Left renal pelvis (tissue), 4 donors: ENCODE measurements at places on chromosomes 1 and 21.

DNA sequence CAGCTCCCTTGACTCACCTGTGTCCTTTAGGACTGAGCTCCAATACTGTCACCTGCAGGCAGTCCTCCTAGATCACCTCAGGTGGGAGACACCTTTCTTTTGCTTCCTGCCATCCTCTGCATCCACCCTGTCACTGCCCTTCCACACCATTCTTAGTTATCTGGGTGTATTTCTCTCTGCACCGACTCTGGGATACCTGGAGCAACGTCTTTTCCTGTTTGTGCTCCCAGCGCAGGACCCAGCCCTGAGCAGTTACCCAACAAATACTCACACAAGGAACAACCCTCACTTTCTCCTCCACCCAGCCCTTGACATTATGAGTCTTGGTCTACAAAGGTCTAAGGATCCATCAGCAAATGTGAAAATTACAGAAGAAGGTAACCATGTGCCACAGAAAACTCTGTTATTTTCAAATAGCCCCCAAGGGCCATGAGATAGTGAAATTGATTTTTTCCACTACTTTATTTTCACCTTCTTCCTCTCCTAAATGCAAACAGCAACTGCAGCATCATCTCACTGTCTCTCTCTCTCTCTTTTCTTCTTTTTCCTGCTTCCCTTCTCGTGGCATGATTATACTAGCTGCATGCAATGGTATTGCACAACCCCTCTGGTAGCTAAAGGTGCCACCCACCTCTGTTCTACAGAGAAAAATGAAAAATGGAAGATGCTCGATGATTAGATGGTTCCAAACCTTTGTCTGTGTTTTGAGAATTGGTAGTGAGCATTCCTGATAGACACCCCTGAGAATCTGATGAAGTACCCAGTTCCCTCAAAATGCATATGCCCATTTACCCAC lies 89.0 kb downstream of the MIS18A start:
- no peak for DNase-seq

- DNase-seq, result no peak
Observed at GRCh38 chr1:191895462-191896058, 262.7 kb upstream of the RGS18 start.

DNA sequence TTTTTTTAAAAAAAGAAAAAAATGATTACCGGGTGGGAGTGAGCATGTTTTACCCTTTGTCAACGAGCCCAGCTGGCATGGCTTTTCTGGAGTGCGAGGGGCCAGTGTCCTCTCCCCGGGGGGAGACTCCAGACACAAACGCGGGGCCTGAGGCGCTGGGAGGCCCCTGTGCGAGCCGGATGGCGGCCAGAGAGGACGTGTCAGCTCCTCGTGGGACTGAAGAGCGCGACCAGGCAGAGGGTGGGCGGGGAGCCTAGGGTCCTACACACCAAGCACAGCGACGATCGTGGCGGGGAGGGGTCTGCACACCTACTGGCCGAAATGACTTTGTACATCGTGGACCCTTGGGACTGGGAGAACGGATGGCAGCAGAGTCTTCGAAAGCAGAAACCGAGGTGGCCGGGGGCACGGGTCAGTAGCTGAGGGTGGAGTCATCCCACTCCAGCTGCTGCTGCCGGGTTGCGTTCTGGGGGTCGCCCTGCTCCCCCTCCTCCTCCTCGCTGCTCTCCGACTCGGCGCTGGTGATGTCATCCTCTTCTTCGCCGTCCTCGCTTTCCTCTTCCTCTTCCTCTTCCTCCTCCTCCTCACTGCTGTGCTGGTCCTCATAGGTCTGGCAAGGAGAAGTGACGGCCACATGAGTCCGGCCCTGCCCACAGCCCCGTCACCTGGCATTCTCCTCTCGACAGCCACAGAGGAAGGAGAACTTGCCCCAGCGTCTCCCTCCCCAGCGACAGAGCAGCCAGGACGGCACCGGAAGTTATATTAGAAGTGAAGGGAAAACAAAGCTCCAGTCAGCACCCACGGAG lies 78.8 kb downstream of the PIK3CD start:
- DNase-seq, result no peak

- no peak for DNase-seq
Observed at GRCh38 chr1:247822060-247822459, 1.9 kb downstream of the OR14A16 start.

GRCh38 chr1:240869071-240869470 lies 257.1 kb upstream of the GREM2 start:
- no peak for DNase-seq

- DNase-seq, result no peak
Observed at GRCh38 chr1:114549137-114549536, 32.3 kb downstream of the BCAS2 start.

- no peak for DNase-seq
Observed at GRCh38 chr1:38291336-38291735, 244.7 kb upstream of the POU3F1 start.

- no peak for DNase-seq
Observed at GRCh38 chr1:56123421-56123820, 455.9 kb downstream of the PLPP3 start.

DNA sequence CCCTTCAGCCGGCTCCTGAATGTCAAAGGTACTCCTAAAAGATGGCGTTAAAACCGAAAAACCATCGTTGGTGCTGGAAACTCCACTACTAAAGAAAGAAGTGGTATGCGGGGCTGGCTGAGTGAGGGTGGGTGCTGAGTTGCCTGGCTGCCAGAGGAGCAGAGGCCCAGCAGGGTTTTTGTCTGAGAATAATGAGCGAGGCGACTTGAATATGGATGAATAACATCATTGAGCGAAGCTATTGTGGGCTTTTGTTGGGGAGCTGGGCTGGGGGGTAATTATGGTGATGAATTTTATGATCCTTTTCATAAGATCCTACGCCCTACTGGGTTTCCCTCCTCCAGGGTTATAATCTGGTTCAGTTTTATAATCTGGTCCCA lies 2.0 kb downstream of the PDPN start:
- no peak for DNase-seq

DNA sequence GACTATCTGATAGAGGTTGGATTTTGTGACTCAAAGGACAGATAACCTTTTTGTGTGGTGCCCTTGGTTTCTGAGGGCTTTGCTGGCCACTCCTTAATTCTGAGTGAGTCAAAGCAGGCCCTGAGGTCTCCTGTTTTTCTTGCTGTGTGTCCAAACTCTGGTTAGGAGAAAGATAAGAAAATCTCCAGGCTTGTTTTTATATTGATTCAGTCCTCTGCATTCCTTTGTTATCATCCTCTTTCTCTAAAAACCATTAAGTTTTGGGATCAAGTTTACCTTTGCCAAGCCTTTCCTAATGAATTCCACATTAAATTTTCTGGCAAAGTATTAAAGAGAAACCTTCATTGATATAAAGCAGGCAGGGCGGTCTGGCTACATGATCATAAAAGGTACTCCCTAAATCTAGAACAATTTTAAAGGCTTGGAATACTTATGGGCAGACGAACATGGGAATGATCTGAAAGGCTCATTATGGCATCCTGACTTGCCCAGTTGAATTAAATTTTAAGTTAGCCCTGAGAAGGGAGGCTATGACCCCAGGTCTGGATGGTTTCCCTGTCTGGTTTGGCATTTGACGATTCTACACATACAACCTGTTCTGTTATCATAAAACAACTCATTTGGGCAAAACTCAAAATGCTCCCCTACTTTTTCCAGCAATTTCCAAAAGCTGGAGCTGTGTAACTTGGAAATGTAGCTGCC lies 20.8 kb downstream of the ZBTB8B start:
- no peak for DNase-seq

- no peak for DNase-seq
Observed at GRCh38 chr21:32138658-32139057, 140.2 kb downstream of the MIS18A start.

- no peak for DNase-seq
Observed at GRCh38 chr1:155329980-155330598, 9.4 kb downstream of the RUSC1 start.

DNA sequence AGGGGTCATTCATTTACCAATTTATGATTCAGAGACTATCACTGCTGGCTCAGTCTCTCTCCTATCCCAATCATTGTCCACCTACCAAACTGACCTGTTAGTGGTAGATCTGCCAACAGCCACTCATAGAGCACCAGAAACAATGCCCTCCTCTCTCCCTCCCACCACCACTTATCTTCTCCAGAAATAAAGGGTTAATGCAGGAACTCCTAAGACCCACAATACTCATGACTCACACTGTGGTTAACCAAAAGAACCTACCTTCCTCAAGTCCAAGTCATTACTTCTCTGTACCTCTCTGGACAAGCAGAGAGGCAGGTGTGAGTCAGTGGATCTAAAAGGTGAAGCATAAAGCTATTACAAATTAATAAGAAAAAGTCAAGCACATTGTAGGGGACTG lies 40.9 kb upstream of the CAMK1G start:
- no peak for DNase-seq

DNA sequence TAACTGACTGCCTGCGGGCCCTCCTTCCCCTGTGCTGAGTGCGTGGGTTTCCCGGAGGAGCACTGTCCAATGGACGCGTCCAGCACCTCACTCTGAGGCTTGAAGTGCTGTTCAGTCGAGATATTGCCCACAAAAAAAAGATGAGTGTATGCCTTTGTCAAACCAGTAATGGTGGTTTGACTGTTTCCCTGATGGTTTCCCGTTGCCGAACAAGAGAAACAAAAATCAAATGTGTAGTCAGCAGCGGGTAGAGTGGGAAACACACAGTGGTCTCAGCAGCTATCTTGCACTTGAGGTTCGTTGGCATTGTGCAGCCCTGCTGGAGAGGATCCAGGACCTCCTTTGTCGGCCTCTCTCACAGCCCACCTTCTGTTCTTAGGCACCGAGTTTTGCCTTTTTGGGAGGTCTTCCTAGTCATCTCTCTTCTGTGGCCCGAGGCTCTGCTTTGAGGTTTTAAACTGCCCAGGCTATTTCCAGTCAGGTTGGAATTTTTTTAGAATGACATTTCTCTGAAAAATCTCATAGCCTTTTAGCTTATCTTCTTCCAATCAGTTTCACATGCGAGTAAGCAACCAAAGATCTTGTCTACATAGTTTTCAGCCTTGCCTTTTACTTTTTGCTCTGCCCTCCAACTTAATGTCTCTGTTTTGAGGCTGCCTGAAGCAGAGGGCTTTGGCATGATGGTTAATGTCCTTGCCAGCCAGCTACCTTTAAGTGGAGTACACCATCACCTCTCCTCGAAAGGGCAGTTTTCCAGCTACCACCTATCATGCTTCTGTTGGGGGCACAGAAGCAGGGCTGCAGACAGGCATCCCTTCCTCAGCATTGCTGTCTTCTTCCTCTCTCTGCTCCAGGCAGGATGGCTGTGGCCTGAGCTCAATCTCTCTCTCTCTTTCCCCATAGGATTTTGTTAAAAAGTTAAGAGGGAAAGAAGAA lies 132.3 kb downstream of the URB2 start:
- DNase-seq, result no peak

DNA sequence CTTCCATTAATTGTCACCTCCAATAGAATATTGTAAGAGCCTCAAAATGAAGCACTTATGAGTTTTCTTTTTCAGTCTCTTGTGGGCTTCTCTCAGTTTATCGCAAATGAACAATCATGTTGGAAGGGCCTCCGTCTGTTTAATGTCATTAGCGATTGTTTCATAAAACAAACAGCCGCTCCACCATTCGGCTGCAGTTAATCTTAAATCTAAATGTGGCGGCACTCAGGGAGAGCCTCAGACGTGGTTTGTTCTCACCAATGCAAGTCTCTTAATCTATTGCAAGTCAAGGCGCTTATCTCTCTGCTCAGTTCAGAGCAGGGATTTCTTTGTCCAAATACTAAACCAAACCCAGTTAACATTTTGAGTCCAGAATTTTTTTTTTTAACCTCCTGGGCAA lies 34.9 kb upstream of the ESRRG start:
- no peak for DNase-seq

DNA sequence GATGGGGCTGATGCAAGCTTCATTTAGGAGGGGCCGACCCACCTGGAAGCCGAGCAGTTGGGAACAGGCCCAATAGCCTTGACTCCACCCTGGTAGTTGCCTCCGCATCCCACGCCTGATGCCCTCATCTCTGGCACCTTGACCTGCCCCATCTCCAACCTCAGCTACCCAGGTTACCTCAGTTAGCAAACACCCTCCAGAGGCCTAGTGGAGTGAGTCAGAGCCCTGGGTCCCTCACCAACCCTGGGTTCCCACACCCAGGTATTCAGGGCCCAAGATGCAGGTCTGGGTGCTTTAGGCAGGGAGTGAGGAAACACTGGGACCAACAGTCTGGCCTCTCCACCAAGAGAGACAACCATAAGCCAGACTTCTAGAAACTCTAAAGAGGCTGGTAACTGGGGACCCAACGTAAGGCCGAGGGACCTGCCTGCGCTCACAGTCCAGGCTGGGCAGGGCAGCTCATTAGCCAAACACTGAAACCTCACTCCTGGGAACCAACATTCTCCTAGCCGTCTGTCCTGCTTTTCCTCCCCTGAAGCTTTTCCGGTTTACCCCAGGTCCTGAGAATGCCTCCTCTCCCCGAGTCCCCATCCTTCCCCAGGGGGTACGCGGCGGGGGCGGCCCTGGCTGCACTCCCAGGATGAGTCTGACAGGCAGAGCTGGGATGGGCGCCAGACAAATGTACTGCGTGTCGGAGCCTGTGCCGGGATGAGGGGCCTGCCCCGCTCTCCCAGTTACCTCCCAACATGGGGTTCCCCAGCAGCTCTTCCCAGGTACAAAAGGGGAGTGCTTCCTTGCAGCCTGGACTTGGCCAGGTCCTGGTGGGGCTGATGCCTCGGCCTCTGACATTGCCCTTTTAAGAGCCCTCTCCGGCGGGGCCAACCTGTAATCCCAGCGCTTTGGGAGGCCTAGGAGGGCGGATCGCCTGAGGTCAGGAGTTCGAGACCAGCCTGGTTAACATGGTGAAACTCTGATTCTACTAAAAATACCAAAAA lies 8.9 kb upstream of the CELSR2 start:
- no peak for DNase-seq

- DNase-seq, result no peak
Observed at GRCh38 chr1:111895469-111895868, 94.0 kb downstream of the KCND3 start.

GRCh38 chr1:37267111-37267835 lies 207.1 kb upstream of the ZC3H12A start:
- DNase-seq, result no peak

DNA sequence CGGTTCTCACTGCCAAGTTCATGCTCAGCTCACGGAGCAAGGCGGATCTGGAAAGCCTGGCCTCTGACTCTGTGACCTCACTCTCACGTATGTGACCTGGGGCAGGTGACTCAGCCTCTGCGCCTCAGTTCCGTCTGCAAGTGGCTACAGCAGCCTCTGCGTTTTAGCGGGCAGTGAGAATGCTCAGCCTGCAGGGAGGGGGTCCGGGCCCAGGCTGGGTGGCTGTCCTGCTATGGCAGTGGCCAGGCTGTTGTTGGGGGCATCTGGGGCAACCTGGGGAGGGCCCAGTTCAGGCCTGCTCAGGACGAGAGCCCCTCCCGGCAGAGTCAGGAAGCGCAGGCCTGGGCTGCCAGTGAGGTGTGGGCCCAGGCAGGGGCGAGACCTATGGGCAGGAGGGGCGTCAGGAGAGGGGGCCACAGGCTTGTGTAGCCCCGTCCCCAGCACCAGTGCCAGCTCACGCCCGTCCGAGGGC lies 27.9 kb downstream of the ARHGEF16 start:
- DNase-seq, result no peak

GRCh38 chr1:178192686-178193085 lies 98.8 kb downstream of the RASAL2 start:
- DNase-seq, result no peak
